K562 (cell line): ENCODE measurements at places on chromosomes 3 and 15. TPM values are rescaled to one million over a fixed set of nuclear protein-coding genes. Genes with fewer than 3 reads are reported as not detected.

Gene SLC28A1
- total RNA-seq, result not detected in 2 replicates

Gene GNAT1
- not detected in 2 replicates for total RNA-seq

Gene PYGO1
- 0.07 TPM in 1 of 2 replicates, not detected in the other for total RNA-seq

Gene ILDR1
- not detected in 2 replicates for total RNA-seq

Gene CAND2
- total RNA-seq, result 14.2 and 14.9 TPM in 2 replicates

Gene CCR1
- total RNA-seq, result 0.09 TPM in 1 of 2 replicates, not detected in the other

Gene CHRNA7
- not detected in 2 replicates for total RNA-seq

Gene RIOX2
- total RNA-seq, result 22.2 and 24.0 TPM in 2 replicates

Gene AADACL2
- not detected in 2 replicates for total RNA-seq

Gene SUCNR1
- 0.09 and 0.24 TPM in 2 replicates for total RNA-seq

Gene MUC20
- 0.16 and 0.25 TPM in 2 replicates for total RNA-seq

Gene SNURF
- 0.31 TPM in 1 of 2 replicates, not detected in the other for total RNA-seq

Gene CXCR6
- total RNA-seq, result not detected in 2 replicates

Gene GABRA5
- not detected in 2 replicates for total RNA-seq

Gene SLC6A11
- total RNA-seq, result not detected in 2 replicates

Gene COL6A6
- total RNA-seq, result not detected in 2 replicates

Gene CLDN18
- total RNA-seq, result 0.11 TPM in 2 replicates

Gene STAG1
- 12.1 and 14.8 TPM in 2 replicates for total RNA-seq

Gene MYD88
- total RNA-seq, result 33.0 and 33.1 TPM in 2 replicates

Gene SMCO1
- 0.20 TPM in 1 of 2 replicates, not detected in the other for total RNA-seq

Gene SCAANT1
- not detected in 2 replicates for total RNA-seq

Gene EFCAB12
- 0.95 and 1.1 TPM in 2 replicates for total RNA-seq

Gene ZNF639
- total RNA-seq, result 53.7 and 55.7 TPM in 2 replicates

Gene STARD9
- 3.9 and 6.0 TPM in 2 replicates for total RNA-seq

Gene GMNC
- total RNA-seq, result not detected in 2 replicates

Gene CCNDBP1
- total RNA-seq, result 47.9 and 49.1 TPM in 2 replicates

Gene C2CD4A
- not detected in 2 replicates for total RNA-seq

Gene SEMA3F
- total RNA-seq, result 2.6 and 3.0 TPM in 2 replicates

Gene STRC
- total RNA-seq, result not detected in 2 replicates

Gene ZNF501
- total RNA-seq, result 3.9 and 4.4 TPM in 2 replicates

Gene NDUFB5
- total RNA-seq, result 156 and 168 TPM in 2 replicates

Gene IMPG2
- total RNA-seq, result 0.09 and 0.13 TPM in 2 replicates

Gene KLHL40
- not detected in 2 replicates for total RNA-seq

Gene ALDH1A3
- total RNA-seq, result 0.38 and 0.40 TPM in 2 replicates

Gene EPHB1
- total RNA-seq, result not detected in 2 replicates

Gene SERINC4
- 0.16 and 0.22 TPM in 2 replicates for total RNA-seq

Gene SYNPR
- total RNA-seq, result not detected in 2 replicates

Gene SV2B
- total RNA-seq, result 0.11 and 0.18 TPM in 2 replicates

Gene SLCO2A1
- total RNA-seq, result 0.16 TPM in 2 replicates

Gene LCTL
- total RNA-seq, result not detected in 2 replicates

Gene TERC
- total RNA-seq, result 21.6 and 29.3 TPM in 2 replicates

Gene ENTPD3
- total RNA-seq, result 0.44 and 0.51 TPM in 2 replicates

Gene ATP2B2
- not detected in 2 replicates for total RNA-seq

Gene ST6GAL1
- total RNA-seq, result 114 and 135 TPM in 2 replicates

Gene IL16
- total RNA-seq, result 16.0 and 16.8 TPM in 2 replicates
